ENCODE measurements at places on chromosomes 3 and 15.

GRCh38 chr3:9552252-9552999, 1.2 kb downstream of the LHFPL4 start:
- peak; percentile 3 for DNase-seq

GRCh38 chr3:171753665-171754408, 56.4 kb downstream of the PLD1 start:
- no peak for DNase-seq

DNA sequence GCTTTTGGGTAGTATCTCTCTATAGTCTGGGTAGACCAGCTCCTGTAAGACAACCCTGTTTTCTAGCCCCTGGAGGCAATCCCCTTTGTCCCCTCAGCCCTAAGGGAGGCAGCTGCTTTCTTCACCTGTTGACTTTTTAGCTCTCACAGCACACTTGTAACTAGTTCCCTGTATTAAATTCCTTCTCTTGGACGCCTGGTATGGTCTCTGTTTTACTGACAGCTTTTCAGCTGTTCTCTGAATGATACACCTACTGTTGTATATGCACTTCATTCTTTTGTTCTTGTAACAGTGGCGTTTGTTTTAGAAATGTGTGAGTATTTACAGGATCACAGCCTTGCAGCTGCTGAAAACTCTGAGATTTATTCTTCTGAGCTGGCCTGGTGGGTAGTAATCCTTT, 413.0 kb upstream of the RBMS3 start:
- DNase-seq: no peak

DNA sequence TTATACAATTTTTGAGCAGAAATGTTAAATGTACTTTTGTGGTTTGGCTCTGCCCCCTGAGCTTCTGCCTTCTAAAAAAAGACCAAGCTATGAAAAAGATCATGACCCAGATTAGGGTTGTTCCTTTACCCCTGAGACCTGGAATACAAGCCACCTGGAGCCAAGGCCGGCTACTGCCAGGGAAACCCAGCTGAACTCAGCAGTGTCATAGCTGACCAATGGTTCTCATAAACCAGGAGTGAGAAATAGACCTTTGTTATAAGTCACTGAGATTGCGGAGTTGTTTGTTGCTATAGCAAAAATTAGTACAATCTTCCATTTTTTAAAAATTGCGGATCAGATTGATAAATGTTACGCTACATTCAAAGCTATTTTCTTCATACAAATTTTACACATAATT, 1261.7 kb downstream of the ROBO1 start:
- DNase-seq: no peak

- no peak for DNase-seq
These were observed 476 bp downstream of the IP6K2 start for GRCh38 chr3:48716508-48716981.

DNA sequence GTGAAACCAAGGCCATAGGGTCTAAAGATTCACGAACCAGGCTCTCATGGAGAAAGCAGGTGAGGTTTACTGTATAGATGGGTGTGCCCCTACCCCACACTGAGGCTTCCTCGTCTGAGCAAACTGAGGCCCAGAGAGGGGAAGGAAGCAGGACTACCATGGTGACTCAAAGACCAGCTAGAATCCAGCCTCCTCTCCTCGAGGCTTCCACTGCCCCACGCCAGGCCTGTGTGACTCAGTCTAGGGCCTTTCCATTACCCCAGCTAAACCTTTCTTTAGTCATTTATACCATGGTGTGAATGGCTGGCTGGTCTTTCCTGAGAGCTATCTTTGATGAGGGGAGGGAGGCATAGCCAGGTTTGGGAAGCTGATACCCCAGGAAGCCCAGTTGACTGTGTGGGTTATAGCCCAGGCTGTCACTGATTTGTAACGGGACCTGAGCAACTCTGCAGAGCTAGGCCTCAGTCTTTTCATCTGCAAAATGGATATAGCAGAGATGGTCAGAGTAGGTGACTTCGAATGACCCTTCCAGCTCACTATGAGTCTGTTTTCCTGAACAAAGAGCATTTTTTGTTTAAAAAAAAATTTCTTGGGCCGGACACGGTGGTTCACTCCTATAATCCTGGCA, 3.0 kb upstream of the RHO start:
- DNase-seq: no peak

DNA sequence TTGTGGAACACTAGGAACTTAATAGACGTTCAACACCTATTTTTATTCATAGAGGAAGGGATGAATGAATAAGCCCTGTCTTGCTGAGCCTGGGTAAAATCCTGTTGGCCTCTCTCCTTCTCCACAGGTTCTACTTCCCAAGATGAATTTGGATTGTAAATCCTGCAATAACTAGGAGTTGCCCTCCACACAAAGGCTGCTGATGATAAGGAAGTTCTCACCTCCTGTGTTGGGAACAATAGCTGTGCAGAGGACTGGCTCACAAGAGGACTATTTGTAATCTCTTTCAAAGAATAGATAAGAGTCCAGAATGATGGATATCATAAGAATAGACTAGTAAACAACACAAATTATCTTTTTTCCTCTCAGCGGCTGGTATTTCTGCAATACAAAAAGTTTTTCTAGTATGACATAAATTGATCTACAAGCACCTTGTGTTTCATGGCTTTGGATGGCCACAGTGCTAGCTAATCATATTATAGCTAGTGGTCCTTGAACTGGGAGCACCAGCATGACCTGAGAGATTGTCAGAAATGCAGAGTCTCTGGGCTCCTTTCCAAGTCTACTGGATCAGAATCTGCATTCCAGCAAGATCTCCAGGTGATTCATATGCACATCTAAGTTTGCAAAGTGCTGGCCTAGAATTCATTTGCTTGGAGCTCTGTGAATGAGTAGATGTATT, 28.1 kb upstream of the COL6A6 start:
- DNase-seq: no peak

GRCh38 chr3:196642434-196642833, 2.9 kb downstream of the NRROS start:
- no peak for DNase-seq

Data from activated CD4-positive, alpha-beta T cell treated with anti-CD3 and anti-CD28 coated beads, Interleukin-2, amount 50 U/mL, for 4 hours (primary cell).